ENCODE measurements at places on chromosomes 16 and 17.
A peak's percentile ranks its signal among the peaks of the same experiment; 100 is the strongest.

DNA sequence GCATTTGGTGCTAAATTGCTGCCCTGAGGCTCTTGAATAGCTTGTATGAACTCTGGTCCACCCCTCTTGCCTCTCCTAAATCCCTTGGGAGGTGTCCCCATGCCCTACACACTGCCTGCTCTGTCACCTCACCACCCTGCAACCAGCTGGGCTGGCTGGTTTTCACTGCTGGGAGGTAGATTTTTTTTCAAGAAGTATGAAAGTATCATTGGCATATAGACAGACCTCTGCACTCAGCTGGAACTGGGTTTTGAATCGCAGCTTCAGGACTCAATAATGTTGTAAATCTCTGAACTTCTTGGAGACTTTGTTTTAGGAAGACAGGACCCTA is 184.9 kb downstream of the MSI2 start:
- no peak for DNase-seq

DNA sequence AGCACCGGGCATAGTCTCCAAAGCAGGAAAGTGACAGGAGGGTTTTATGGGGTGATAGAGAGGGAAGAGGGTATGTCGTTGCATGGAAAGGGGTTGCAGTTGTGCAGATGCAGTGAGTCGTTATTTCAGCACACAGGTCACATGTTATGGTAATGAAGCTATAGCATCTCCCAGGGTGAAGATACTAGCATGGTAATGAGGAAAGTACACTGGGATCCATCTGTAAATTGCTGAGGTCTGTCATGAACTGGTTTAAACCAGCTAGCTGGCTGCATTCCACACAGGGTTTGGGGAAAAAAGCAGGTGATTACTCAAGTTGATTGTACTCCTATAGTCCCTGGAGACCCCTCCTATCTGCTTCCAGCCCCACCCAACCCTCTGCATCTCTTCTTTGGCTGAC is 11.7 kb downstream of the COX11 start:
- DNase-seq: no peak

DNA sequence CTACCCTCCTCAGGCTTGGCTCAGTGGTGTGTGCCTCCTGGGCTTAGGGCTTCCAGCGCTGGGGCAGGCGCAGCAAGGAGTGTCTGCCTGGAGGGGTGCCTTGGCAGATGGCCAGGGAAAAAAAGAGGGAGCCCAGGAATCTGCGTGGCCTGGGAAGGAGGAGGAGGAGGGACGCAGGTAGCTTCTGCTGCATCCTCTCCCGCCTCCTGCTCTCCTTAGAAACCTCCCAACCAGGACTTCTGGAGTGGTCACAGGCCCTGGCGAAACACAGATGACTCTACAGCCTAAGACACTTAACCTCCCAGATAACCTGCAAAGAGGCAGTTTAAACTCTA is 7.3 kb upstream of the BCAR1 start:
- DNase-seq: no peak

- DNase-seq: no peak
Observed at GRCh38 chr16:23368469-23368868, 66.4 kb downstream of the SCNN1B start.

DNA sequence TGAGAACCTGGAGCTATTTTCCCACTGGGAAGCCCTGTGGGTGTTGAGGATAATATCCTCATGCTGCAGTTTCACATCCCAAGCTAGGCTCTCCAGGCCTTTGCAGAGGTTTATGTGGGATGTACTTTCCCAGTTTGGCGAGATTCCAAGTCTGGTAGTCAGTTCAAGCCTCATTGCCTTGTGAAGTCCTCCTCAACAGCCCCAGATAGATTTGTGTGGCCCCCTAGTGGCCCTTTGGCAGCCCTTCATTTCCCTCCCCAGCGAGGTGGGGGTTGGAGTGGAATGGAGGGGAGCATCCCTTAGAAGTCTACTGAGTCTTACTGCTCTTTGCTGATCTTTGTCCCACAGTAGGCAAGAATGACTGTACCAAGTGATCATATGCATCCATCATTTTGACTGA is 137.9 kb downstream of the CDH11 start:
- DNase-seq: peak; percentile 48

- DNase-seq: no peak
Observed at GRCh38 chr16:8776129-8776584, 21.3 kb downstream of the TMEM186 start.

- peak; percentile 70 for DNase-seq
Observed at GRCh38 chr16:53207810-53208752, 153.3 kb downstream of the CHD9 start.

- DNase-seq: no peak
Observed at GRCh38 chr16:22402191-22402590, 27.8 kb upstream of the CDR2 start.

DNA sequence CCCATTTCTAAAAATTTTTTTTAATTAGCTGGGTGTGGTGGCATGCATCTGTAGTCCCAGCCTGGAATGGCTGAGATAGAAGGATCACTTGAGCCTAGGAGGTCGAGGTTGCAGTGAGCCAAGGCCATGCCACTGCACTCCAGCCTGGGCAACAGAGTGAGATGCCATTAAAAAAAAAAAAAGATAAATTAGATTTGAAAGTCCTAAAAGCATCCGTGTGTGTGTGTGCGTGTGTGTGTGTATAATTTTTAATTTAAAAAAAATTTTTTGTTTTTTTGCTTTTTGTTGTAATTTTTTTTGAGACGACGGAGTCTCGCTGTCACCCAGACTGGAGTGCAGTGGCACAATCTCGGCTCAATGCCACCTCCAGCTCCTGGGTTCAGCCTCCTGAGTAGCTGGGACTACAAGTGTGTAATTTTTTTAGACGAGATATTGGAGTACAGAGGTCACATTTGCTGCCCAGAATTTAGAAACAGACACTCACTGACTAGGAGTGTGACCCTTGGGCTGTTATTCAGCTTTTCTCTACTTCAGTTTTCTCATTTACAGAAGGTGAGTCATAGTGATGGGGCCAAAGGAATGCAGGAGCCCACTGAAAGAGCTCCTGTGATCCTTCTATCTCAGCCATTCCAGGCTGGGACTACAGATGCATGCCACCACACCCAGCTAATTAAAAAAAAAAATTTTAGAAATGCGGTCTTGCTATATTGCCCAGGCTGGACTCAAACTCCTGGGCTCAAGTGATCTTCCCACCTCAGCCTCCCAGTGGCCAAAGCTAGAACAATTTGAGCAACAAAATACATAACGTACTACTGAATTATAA is 25.5 kb upstream of the TBX4 start:
- DNase-seq: no peak

DNA sequence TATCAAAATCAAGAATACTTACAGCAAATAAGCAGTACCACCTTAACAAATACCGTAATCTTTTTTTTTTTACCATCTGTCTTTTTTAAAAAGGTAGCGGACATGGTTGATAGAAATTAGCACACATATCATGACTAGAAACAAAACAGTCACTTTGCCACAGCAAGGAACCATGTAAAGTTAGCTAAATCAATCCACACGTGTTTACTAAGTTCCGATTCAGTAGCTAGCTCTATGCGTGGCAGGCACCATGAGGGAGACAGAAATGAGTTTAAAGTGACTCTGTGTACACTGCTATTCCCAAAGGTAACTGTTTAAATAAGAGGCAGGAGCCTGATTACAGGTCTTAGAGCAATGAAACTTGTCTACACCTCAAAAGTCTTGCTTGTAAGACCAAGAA is 108.6 kb downstream of the XYLT1 start:
- DNase-seq: no peak

DNA sequence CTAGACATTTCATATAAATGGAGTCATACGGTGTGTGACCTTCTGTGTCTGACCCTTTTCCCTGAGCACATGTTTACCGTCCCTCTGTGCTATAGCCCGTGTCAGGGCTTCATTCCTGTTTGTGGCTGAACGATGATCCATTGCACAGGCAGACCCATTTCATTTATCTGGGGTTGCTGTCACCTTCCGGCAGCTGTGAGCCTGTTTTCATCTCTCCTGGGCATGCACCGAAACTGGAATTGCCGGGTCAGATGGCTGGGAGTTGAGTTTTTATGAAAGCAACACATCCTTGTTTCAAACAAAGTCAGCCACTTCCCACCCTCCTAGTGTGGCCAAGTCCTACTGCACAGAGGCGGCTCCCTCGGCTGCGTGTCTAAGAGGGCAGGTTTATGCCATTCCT is 25.5 kb downstream of the BAIAP2 start:
- no peak for DNase-seq

- DNase-seq: no peak
Observed at GRCh38 chr17:8698162-8698971, 46.3 kb downstream of the CCDC42 start.

- DNase-seq: no peak
Observed at GRCh38 chr16:24423312-24423711, 116.1 kb upstream of the RBBP6 start.

DNA sequence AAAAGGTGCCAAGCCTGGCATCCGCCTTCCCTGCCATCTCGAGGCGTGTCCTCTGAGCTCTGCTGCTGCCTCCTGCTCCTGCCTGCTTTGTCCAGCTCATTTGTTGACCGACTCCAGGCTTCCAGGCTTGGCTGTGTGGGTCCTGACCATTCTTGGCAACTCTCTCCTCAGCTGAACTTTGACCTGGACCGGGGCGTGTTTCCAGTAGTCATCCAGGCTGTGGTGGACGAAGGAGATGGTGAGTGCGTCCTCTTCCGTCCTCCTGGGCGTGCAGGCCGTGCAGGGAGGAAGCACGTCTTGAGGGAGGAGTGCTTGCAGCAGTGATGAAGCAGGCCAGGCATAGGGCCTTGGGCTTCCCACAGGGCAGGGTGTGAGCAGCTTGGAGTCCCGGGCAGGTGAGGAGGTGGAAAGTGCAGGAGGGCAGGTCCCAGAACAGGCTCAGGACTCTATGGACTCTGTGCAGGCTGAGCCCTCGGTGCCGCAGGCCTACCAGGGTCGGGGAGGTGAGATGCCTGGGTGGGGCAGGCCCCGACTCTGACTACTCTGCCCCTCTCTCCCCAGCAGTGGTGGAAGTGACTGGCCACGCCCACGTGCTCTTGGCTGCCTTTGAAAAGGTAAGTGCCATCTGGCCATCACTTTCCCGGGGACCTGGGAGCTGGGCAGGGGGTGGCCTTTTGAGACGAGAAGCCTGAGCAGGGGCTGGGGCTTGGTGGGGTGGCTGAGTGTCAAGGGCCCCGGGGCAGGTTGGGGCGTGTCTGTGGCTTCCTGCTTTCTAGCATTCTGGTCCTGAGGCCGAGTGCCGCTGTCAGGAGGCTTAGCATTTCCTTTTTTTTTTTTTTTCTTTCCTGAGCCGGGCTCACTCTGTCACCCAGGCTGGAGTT is 28.6 kb upstream of the NUDT16L1 start:
- no peak for DNase-seq

DNA sequence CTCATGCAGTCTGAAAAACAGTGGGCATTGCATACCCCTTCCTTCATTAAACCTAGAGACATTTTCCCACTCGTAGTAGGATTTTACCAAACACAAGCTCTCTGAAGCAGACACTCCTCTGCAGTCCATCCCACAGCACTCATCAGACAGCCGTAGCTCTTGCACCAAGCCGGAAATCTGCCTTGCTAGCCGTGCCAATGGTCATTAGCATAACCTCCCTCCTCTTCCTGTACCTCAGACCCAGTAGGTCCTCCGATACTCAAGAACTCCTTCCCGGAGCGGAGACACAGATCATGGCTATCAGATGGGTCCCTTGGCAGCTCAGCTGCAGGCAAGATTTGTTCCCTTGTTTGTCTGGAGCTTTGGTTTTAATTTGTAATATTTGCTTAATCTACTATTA is 483.1 kb upstream of the PSMD7 start:
- DNase-seq: no peak

DNA sequence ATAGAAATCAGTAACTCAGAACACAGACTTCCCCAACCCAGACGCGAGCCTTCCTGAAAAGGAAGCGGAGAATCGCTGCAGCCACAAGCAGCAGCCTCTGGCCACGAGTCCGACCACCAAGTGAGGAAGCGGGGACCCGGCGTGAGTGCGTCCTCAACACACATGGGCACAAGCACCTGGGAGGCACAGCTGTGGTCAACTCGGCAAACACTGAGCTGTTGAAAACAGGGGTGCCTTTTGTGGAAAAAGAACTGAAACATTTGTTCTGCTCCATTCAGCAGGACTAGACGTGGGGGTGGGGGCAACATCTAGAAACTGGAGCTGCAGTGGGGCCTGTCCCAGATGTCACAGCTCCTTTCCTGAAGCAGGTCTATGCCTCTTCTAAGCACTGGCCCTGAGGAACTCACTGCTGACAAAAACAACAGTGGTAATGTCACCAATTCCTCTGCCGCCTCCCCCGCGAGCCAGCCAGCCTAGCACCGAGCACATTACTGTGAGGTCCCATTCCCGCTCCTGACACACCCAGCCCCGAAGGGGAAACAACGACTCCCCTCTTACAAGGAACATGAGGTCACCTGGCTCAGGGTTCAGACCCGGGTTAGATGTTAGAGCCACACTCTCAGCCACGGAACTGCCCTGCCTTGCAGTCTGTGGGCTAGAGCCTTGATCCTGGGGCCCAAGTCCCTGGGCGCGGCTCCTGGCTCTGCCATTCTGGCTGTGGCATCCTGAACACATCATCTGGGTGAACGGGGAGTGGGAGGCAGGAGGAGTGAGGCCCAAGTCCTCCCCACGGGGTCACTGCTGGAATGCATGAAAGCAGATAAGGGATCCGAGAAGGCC is 29.0 kb downstream of the KDM8 start:
- DNase-seq: no peak

DNA sequence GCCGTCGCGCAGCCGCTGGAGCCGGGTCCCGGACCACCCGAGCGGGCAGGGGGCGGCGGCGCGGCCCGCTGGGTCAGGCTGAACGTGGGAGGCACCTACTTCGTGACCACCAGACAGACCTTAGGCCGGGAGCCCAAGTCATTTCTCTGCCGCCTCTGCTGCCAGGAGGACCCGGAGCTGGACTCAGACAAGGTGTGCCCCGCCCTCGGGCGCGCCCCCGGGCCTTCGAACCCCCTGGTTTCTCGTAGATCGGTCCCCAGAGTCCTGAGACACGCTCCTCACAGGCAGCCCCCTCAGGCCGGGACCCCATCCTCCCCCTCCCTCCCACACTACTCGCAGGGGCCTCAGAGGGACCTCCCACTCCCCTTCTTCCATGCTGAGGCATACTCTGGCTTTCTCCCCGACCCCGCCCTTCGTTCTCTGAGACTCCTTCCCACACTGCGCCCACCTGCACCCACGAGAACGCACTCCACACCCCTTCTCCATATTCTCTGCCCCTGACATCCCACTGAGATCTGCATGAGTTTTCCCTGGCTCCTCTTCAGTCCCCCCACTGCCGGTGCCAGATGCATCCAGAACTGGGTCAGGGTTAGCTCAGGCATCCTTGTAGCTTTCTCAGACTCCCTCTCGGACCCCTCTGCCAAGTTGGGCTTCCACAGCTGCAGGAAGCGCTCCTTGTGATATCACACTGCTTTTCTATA is 523 bp downstream of the KCTD2 start:
- peak; percentile 44 for DNase-seq

Measured in amygdala (tissue), 56 donors.